Activated T-cell treated with anti-CD3 and anti-CD28 coated beads for 4 hours (primary cell): ENCODE measurements at places on chromosomes 5 and 9.

- no peak for DNase-seq
These were observed 5.6 kb downstream of the HOMER1 start for GRCh38 chr5:79508354-79508753.

DNA sequence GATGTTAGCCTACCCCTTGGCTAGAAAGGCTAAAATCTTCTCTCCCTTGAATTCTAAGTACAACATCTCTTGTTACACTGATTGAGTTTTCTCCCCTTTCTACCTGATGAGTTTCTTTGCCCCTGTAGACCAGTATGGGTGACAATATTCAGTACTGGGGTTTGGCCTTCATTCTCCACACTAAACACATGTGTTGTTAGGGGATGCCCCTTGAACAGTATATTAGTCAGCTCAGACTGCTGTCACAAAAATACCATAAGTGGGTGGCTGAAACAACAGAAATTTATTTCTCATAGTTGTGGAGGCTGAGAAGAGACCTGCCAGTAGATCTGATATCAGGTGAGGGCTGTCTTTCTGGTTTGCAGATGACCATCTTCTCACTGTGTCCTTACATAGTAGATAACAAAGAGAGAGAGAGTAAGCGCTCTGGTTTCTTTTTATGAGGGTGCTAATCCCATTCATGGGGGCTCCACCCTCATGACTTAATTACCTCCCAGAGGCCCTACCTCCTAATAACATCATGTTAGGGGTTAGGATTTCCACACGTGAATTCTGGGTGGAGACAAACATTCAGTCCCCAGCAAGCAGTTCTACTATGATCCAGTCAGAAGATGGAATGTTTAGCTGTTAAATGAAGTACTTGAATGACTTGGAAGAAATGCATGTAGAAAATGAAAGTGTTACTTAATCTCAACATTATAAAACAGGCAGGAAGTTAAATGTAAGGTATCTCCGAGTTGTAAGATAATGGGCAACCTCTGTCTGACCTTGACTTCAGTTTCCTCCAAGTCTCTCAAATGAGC, 17.5 kb downstream of the VLDLR start:
- DNase-seq, result no peak

GRCh38 chr9:734831-735511, 106.5 kb upstream of the DMRT1 start:
- DNase-seq, result no peak

DNA sequence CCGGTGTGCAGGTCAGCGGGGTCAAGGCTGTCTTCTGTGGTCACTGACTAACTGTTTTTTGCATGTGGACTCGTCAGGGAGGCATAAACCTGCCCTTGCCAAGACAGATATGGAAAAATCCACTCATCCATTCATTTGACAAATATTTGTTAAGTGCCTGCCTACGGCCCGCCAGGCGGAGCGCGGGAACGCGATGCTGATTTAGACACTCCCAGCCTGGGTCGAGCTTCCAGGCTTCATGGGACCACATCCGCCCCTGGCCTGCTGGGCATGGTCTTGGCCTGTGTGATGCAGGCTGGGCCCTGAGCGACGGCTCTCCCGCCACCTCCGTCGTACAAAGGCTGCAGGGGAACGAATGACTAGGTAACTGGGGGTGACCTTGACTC, 18.1 kb downstream of the MYMK start:
- DNase-seq, result no peak

GRCh38 chr9:93207326-93207814, 23.4 kb downstream of the WNK2 start:
- no peak for DNase-seq

GRCh38 chr5:143968071-143968878, 156.3 kb downstream of the HMHB1 start:
- no peak for DNase-seq
